ENCODE measurements at places on chromosomes 7 and 10.

DNA sequence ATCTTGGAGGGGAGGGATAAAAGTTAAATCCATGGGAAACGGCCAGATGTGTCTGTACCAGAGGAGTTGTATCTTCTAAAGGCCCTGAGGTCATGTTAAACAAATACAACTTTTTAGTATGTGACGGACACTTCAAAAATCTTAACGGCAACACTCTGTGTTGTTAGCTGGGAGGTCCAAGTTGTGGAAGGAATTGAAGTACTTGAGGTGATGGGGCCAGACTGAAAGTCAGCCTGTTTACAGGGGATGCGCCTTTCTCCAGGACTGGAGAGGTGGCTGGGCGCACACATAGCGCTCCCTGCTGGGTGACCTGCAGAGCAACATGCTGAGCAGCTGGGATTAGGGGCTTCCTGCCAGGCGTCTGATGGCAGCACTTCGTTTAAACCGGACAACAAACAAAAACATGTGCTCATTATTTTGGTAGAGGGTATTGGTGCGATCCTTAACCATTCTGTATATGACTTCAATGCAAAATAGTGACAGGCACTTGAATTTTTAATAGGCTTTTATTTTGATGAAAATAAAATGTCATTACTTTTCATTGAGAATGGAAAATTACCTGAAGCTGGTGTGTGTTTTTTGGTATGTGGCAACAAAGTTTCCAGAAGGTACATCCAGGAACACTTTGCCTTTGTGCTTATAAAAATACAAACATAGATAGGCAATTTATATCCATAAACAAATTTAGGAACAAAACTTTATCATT lies 198.2 kb downstream of the MLLT10 start:
- DNase-seq, result peak; percentile 42

GRCh38 chr10:117928281-117928680 lies 118.5 kb downstream of the RAB11FIP2 start:
- no peak for DNase-seq

DNA sequence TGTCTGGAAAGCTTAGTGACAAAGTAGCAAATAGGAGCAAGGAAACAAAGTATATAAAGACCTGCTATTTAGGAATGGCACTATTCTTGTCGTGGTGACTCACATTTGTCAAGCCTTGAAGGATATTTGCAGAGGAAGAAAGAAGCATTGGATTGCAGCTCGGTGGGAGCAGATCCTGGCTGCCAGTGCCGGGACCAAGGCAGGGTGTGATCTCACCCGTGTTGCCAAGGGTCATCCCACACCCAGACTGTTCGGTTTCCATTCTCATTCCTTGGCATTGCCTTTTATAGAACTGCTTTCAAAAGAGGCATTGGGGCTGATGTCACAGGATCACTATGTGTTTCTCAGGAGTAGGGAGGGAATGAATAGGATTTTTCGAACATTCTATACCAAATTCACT lies 176.2 kb downstream of the GALNT17 start:
- DNase-seq, result no peak

GRCh38 chr10:13115832-13116803 lies 16.2 kb downstream of the OPTN start:
- no peak for DNase-seq

DNA sequence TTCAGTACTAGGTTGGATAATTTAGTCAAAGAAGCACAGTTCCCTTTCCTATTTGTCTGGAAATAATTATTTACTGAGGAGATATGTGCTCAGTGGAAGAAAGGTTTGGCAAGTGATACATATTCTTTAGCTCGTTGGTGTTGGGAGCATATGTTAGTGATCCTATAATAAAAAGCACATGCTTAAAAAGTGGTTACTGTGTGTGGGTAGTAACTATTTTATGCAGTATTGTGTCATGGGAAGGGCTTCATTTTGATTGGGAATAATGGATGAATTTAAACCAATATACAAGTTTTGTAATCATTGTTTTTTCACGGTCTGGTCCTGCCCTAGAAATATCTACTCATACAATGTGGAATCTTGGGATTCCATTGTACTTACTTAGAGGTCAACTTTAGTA lies 188.7 kb upstream of the PPP1R3A start:
- no peak for DNase-seq

- peak; percentile 19 for DNase-seq
Measured at GRCh38 chr7:132575982-132576720, at the start of gene PLXNA4. TSS of gene PLXNA4 (minus strand) at chr7:132576470. CDS start at chr7:132508693, 67,777 bp downstream.

DNA sequence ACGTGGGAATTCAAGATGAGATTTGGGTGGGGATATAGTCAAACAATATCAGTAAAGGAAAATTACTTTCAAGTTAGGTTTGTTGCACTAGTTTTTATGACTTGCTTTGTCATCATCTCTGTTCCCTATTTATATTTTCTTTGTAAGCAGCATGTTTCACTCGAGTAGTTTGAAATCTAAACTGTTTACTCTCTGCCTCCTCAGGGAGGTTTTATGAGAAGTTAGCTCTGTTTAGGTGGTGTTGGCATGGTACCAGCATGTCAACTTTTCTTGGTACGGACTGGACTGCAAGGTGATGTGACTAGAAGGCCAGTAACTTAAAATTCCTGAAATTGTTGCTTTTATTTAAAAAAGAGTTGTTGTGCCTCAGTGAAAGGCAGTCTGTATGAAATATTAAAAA lies 59.2 kb upstream of the MTPN start:
- no peak for DNase-seq

- DNase-seq, result no peak
Measured at GRCh38 chr7:156527458-156527890, 113.1 kb upstream of the RNF32 start.

- no peak for DNase-seq
Measured at GRCh38 chr7:129041142-129042085, 13.5 kb downstream of the TNPO3 start.

DNA sequence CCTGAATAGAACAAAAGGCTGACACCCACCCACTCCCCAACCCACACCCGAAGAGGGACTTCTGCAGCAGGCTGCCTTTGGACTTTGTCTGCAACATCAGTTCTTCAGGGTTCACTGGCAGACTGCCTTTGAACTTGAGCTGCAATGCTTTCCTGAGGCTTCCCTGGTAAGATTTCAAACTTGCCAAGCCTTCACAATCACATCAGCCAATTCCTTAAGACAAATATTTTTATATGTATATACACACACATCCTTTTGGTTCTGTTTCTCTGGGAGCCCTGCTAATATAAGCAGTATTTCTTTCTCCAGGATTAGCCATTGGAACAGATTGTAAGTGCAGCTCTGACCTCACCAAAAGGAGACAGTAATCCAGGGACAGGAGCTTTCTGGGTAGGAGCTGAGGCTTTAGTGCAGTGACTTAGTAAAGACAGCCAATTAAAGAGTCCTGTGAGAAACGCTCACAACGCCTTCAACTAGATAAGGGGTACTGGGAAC lies 55.6 kb upstream of the KMT2E start:
- no peak for DNase-seq

- no peak for DNase-seq
Measured at GRCh38 chr7:17013204-17013603, 131.4 kb upstream of the AGR3 start.

DNA sequence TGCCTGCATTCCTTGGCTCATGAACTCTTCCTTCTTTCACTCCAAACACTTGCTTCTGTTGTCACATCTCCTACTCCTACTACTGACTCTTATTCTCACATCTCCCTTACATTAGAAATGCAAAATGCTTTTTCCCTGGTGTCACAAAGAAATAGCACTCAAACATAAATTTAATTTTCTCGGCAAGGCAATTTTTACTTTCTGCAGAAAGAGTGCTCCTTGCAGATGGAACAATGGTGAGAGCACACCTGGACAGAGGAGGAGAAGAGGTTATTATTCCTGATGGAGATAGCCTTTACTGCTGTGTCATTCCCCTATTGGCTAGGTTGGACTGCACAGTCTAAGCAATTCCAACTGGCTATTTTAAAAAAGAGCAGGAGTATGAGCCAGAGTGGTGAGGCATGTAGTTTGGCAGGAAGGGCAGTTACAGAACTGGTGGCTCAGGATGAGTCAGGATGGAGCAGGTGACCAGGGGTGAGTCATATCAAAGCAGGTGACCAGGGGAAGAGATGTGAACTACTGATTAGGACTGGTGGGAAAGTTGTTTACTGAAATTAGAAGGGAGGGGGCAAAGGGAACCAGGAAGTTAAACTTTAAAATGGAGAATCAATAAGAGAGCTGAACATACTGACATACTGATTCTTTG lies 52.9 kb downstream of the CYP2C9 start:
- no peak for DNase-seq

GRCh38 chr10:114635101-114635500 lies 23.0 kb downstream of the ABLIM1 start:
- no peak for DNase-seq

DNA sequence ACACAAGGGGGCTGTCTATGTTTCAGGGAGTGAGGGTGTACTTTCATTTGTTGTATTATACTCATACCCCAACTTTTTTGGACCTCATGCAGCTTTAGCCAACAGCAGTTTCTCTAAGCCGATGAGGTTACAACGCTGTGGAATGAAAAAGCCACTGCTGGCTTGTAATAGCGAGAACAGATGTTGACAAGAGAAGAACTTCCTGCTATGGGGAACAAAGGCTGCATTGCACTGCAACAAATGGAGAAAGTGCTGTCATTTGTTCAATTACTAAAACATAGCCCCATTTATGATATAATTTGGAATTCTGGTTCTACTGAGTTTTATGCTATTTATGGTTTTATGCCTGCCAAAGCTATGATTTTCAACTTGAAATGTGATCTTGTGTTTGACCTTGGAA lies 104.2 kb upstream of the TMEM72 start:
- no peak for DNase-seq

GRCh38 chr7:129657363-129657762 lies 45.8 kb downstream of the NRF1 start:
- DNase-seq, result peak; percentile 18

- DNase-seq, result no peak
Measured at GRCh38 chr10:72784551-72785351, 92.8 kb downstream of the MCU start.

DNA sequence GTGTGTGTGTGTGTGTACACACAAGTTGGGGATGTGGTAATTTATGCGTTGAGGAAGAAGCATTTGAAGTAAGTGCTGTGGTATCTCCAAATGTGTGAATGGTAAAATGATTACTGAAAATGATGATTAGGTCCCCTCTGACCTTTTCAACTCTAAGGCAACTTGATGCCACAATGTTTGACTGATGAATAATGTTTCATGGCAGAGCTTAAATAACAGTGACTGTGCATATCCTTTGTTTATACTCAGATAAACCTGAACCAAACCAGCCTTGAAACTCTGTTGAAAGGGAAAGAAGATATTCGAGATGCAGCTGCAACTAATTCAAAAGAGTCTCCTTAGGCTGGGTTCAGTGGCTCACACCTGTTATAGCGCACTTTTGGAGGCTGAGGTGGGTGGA lies 64.8 kb upstream of the YAE1 start:
- DNase-seq, result no peak

GRCh38 chr7:30148951-30149459 lies 14.2 kb downstream of the MTURN start:
- DNase-seq, result peak; percentile 21

DNA sequence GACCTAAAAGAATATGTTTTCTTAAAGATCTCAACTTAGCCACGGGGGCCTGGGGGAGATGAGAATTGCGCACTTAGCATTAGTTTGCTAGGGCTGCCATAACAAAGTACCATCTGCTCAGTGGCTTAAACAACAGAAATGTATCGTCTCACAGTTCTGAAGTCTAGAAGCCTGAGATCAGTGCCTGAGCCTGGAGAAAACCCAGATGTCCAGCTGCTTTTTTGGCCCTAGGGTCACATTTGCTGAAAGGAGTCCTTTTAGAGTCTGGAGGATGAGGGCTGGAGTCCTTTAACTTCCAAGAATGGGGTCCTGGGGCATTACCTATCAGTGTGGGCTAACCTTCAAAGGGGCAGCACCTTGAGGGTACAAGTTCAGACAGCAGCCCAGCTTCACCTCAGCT lies 48.2 kb downstream of the SMURF1 start:
- no peak for DNase-seq

- DNase-seq, result no peak
Measured at GRCh38 chr10:93154531-93154930, 80.8 kb downstream of the CYP26A1 start.

DNA sequence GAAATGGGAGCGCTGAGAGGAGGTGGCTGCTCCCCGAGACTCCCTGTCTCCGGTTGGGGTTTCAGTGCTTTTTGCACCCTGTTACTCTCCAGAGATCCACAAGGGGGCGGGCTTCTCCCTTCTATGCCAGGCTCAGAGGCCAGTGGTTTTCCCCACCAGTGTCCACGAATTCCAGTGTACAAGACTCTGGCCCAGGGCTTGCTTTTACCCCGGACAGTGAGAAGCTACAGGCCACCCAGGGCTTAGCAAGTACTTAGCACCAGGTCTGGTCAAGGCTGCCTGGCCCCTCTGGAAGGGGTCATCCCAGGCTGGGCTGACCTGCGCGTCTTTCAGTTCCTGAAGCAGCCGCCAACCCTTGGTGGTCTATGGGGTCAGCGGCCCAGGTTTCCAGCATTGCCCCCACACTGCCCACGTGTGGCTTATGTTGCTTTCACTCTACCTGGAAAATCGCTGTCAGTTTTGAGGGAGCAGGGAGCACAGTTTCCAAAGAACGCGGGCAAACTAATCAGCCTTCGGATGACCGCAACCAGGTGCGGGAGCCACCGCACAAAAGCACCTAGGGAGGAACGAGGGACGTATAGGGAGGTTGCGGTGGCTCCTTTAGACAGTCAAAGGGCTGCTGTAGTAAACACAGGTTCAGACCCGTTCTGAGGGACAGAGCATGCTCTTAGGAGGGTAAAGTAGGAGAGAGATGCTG lies 6.8 kb downstream of the CYP26A1 start:
- DNase-seq, result peak; percentile 68

- no peak for DNase-seq
Measured at GRCh38 chr10:128734161-128734560, 607.9 kb upstream of the MKI67 start.

GRCh38 chr7:134942690-134943466 lies 43.4 kb upstream of the AGBL3 start:
- DNase-seq, result no peak

GRCh38 chr10:114357515-114357996 lies 46.7 kb downstream of the AFAP1L2 start:
- no peak for DNase-seq

DNA sequence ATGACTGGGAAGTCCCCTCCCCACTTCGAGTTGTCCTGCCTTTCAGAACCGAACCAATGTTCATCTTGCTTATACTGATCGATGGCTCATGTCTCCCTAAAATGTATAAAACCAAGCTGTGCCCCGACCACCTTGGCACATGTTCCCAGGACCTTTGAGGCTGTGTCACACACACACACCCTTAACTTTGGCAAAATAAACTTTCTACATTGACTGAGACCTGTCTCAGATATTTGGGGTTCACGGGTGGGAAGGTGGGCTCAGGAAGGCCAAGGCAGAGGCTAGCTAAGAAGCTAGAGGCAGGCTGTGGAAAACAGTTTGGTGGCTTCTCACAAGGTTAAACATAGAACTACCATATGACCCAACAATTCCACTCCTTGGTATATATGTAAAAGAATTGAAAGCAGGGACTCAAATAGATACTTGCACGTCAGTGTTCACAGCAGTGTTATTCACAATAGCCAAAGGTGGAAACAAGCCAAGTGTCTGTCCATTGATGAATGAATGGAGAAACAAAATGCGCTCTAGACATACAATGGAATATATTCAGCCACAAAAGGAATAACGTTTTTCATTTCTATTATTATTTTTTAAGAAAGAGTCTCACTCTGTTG lies 15.4 kb downstream of the PRF1 start:
- no peak for DNase-seq

GRCh38 chr10:73648975-73649829 lies 6.6 kb downstream of the SYNPO2L start:
- DNase-seq, result no peak

- no peak for DNase-seq
Measured at GRCh38 chr10:126520751-126521317, 132.6 kb upstream of the ADAM12 start.

Data from stimulated activated CD4-positive, alpha-beta T cell treated with anti-CD3 and anti-CD28 coated beads, Interleukin-15, amount 100 ng/mL, for 24 hours (primary cell).